Inflammatory macrophage (primary cell): ENCODE measurements at places on chromosomes 1 and 21.
A peak's percentile ranks its signal among the peaks of the same experiment; 100 is the strongest.

DNA sequence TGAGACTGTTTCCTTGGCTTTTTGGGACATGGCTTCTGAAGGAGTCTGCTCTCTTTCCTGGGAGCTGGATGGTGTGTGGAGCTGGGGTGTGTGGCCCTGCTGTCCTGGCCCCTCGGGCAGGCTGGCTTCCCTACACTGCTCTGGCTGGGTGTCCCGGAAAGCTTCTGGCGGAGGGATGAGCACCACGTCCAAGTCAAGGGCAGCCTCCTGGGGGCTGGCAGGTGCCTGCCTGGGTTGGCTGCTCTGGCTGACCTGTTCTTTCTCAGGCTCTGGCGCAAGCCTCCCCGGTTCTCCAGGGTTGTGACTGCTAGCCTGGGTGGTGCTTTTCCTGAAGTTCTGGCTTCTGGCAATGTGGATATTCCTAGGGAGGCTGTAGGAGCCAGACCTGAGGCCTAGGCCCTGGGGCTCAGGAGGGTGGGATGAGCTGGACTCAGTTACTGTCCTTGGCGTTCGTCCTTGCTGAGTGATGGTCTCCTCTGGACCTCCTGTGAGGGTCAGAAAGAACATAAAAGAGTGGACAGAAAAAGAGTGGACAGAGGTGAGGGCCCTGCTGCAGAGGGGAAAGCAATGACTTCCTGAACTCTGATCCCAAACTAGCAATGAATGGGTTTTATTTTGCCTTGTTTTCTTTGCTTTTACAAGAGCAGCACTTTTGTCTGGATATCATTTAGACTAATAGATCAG, 9.4 kb downstream of the C1orf116 start:
- no peak for DNase-seq

DNA sequence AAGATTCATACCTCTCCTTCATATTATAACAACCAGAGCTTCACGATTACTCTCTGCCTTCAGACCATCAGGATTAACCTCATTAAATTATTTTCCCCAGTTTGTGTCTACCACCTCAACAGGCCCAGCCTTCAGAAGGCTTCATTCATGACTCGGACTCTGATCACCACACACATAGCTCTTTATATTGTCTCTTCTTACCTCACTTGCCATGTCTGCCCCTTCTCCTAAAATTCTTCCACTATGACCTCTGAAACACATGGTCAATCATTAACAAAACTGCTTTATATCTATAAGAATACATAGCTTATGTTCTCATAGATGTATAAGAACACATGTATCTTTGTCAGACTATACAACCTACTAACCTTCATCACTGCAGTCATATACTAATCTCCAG, 79.8 kb downstream of the USP1 start:
- no peak for DNase-seq

DNA sequence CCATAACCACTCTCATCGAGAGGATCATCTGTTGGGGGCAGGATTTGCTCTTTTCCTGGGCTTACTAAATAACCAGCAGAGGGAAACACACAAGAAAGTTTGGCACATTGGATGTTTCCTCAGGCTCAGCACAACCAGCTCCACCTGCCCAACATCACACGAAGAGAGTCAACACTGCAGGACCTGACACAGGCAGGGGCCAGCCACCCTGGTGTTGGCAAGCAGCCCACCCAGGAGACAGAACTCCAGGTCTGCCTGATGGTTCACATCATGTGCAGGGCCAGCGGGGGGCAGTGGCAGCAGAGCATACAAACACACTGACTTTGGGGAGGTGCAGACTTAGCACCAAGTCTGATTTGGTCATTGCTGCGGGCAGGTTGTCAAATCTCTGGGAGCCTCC, 182.3 kb upstream of the GALNT2 start:
- no peak for DNase-seq

DNA sequence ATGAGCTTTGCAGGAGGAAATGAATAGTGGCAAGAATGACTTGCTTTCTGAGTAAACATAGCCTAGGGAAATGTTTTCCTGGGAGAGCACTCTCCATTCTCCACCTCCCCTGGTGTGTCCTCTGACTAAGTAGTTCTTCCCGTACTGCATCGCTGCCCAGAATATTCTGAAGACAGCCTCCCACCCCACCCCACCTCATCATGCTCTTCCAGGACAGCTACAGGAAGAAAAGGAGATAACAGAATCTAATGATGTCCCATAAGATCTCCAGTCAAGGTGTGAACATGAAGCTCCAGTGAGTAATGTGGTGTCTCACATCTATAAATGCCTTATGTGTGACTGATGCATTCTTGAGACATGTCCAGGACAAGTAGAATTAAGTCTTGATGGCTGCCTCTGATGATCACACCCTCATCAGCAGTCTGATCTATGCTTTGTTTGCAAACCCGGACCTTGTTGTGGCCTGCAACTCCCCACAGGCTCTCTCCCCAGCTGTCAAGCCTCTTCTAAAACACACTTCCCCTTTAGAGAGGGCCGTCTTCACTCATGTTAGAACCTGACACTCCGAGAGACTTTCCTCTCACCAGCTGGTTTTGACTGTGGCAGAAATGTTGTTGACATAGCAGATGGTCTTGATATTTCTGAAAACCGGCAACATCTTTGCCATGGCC, 183.0 kb downstream of the CYYR1 start:
- DNase-seq = peak; percentile 33

- peak; percentile 76 for DNase-seq
Observed at GRCh38 chr1:236206548-236206947, 64.2 kb downstream of the GPR137B start.

DNA sequence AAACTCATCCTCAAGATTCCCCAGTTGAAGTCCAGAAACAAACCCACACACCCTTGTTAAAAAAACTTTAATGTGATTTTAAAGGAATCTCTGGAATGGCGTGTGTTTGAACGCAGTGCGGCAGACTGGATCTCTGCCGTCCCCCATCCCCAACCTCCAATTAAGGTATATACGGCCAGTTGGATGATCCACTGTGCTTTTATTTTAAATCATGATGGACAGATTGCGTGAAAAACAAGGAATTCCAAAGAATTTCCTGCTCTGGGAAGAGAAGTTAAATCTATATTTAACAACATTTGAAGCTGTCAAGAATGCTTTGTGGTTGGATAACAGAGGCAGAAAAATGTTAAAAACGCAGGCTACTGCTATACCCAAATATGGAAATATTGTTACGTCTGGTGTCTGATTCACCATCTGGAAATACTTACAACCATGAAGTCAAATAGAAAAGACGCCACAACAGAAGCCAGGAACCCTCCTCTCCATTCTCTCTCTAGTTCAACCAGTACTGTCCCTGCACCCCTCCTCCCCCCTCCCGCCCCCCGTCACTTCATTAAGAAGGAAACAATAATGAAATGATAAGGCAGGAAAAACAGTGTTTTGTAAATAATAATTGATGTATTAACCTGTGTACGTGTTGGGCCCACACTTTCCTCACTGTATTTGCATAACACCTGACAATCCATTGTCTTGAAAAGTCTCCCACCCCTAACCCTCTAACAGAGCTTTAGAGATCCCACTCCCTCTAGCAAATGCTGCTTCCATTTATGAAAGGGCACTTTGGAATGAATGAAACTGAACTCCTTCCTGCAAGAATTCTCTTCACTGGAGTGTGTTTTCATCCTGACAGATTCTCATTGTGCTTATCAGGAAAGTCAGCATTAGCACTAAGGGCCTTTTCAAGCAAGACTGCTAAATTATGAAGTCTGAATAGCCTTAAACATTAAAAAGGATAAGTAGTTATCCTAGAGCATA, 2.0 kb upstream of the CCN1 start:
- DNase-seq = no peak
